ENCODE measurements at places on chromosomes 7 and 10. TPM values are rescaled to one million over a fixed set of nuclear protein-coding genes. Genes with fewer than 3 reads are reported as not detected.

DNA sequence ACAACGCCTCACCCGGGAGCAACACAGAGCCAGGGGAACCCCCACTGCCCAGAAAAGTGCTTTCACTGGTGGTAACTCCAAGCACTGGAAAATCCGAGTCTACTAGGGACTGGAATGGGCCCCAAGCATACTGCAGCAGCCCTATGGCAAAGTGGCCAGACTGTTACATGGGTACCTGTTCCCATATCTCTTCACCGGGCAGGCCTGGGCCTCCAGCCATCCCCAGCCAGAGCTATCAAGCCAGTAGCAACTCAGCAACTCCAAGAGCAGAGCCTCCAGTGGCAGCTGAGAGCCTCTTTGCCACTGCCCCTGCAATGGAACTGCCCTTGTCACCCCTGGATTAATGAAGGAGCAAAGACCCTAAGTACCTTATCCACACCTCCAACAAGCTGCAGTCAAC lies 73.5 kb downstream of the HBP1 start:
- peak; percentile 56 for DNase-seq

DNA sequence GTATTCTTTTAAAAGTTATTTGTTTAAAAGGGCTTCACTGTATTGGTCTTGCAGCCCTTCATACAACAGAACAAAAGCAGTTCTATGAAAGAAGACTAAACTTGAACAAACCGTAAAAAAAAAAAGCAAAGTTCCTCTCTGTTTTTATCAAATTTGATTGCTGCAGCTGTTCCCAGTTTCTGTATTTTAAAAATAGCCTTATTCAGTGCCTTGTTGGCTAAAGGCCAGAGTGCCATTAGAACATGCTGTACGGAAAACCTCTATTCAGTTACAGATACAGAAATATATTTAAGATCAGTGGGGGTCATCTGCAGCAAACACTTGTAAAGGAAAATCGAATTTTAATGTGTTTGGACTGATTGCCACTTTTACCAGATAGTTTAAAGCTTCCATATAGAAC lies 207.8 kb upstream of the ETV1 start:
- no peak for DNase-seq

GRCh38 chr7:47568547-47568946 lies 13.4 kb downstream of the TNS3 start:
- DNase-seq, result no peak

The NUPR2 gene
- total RNA-seq, result not detected

The GNAI1 gene
- total RNA-seq, result 12.4 TPM

Measured in Right ventricle myocardium inferior (tissue), 1 donor.